Nucleus accumbens (tissue), 56 donors: ENCODE measurements at places on chromosomes 3 and 15.

- no peak for DNase-seq
Measured at GRCh38 chr15:48834756-48835155, 23.9 kb upstream of the CEP152 start.

GRCh38 chr3:29353807-29354206 lies 72.9 kb downstream of the RBMS3 start:
- DNase-seq = no peak

DNA sequence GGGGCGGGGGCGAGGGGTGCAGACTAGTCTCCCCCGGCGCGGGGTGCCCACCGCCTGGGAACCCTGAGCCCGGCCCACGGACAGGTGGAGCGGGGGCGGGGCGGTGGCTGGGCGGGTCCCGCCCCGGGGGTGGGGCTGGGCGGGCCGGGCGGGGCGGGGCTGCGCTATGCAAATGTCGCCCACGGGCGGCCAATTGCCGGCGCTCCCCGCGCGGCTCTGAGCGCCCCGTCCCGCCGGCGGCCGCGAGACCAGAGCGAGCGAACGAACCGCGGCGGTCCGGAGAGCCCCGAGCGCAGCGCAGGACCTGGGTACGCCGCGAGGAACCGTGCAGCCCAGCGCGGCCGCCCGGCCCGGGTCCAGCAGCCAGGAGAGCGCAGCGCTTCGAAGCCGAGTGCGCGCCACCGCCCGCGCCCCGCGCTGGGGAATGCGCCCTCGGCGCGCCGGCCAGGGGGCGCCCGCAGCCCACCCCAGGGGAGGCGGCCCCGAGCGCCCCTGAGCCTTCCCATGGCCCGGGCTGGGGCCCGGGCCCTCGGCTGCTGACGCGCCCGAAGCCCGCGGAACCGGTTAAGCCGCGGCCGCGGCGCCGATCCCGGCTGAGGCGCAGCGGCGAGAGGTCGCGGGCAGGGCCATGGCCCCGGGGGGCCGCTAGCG lies at the start of gene SEMA3F:
SEMA3F (plus strand) TSS at position 485 of the 651 bp plus-strand sequence. CDS start 4,299 bp downstream, outside the sequence.
- DNase-seq = no peak

DNA sequence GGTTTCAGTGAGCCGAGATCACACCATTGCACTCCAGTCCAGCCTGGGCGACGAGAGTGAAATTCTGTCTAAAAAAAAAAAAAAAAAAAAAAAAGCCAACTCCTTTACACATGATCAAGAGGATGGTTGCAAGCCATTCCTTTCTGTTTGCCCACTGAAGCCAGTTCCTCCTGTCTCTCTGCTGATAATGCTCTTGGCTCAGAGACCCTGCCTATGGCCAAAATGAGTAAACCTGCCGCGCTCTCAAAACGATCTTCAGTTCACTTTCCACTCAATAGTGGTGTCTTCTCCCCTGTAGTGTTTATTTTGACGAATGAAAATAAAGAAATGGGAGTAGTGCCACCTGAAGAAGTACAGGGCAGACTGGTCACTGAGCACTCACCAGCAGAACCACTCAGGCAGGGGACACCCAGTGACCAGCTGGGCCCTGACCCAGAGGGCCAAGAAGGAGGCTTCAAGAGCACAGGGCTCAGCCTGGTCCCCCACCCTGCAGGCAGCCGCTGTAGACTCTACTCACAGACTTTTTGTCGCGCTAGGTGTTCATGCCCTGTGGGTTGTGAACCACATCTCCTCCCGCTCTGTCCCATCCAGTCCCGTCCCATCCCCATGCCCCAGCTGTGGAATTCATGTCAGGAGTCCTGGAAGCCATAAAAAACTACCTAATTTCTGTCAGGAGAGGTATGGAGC lies 23.6 kb downstream of the GRAMD2A start:
- DNase-seq = no peak

DNA sequence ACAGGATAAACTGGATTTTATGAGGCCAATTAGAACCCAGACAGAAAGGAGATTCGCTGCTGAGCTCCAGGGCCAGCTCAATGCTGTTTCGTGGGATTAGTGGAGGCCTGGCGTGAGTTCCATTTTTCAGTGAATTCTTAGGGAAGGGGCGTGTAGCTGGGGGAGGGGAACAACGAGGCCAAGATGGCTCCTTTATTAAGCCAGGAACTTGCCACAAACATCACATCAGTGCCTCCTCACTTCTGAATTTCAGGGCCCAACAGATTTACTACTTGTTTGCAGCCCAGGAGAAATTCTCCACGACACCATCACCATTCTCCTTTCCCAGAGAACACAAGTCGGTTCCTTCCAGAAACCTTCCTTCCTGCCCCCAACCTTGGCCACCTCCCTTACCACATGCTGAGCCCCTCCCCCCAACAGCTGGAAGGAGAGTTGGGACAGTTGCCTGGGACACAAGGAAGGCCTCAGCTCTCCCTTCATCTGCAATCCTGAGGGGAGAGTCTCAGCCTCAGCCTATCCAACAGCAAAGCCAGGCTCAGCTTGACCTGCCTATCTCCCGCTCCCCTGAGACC lies 5.8 kb downstream of the IGDCC4 start:
- no peak for DNase-seq

- DNase-seq = no peak
Measured at GRCh38 chr15:77251662-77252061, 168.2 kb downstream of the PEAK1 start.

DNA sequence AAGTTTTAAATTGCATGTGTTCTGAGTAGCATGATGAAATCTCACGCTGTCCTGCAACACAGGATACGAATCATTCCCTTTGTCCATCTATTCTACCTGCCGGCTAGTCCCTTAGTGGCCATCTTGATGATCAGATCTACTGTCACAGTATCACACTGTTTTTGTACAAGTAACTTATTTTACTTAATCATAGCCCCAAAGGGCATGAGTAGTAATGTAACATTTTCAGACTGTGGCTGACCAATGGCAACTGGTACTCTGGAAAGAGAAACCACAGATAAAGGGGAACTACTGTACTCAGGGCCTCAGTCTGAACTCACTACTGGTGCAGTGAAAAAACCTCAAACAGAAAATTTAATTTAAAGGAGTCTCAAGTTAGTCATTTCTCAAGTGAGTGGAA lies 127.3 kb upstream of the MRPL3 start:
- no peak for DNase-seq

GRCh38 chr3:37924453-37924852 lies 62.8 kb downstream of the CTDSPL start:
- no peak for DNase-seq
